ENCODE measurements at places on chromosomes 7 and 10.

- DNase-seq: no peak
These were observed 202.0 kb upstream of the LRRTM3 start for GRCh38 chr10:66723608-66724400.

DNA sequence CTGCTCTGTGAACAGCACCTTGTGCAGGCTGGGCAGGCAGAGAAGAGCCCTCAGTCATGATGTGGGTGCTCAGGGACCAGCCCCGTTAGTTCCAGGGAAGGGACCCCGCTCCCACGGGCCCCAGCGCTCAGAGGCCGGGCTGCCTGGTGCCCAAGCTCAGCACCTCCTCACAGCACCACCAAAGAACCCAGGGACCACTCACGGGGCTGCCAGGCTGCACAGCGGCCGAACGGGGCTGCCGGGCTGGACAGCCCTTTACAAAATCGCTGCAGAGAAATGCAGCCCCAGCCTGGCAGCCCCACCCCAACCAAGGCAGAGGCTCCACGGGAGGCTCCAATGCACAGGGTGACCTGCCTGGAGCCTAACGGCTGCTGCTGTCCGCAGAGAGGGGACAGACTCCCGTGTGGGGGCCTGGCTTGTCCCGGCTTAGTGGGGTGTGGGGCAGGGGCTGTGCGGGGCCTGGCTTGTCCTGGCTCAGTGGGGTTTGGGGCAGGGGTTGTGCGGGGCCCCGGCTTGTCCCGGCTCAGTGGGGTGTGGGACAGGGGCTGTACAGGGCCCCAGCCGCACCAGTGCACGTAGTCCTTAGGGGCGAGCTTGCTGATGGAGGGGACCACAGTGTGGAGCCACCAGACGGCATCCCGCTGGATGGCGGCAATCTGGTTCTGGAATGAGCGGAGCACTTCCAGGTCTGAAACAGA is 9.2 kb downstream of the INTS1 start:
- no peak for DNase-seq

GRCh38 chr7:98250789-98251188 is 1.2 kb downstream of the TECPR1 start:
- no peak for DNase-seq

DNA sequence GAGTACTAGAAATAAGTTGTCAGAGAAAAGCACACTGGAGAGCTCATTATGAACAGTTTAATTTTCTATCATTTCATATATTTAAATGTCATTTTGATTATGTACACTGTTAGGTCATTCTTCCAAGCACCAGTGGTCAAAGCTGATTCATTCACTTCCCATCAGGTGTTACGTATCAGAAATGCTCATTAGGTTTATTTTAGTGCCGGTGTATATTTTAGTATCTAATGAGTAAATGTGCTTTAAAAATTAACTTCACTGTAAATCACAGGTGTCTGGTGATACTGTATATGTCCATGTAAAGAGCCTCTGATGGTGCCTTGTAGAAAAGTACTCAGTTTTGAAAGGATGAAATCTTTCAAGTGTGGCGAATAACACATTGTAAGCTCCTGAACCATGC is 3.5 kb downstream of the DMTF1 start:
- DNase-seq: no peak

DNA sequence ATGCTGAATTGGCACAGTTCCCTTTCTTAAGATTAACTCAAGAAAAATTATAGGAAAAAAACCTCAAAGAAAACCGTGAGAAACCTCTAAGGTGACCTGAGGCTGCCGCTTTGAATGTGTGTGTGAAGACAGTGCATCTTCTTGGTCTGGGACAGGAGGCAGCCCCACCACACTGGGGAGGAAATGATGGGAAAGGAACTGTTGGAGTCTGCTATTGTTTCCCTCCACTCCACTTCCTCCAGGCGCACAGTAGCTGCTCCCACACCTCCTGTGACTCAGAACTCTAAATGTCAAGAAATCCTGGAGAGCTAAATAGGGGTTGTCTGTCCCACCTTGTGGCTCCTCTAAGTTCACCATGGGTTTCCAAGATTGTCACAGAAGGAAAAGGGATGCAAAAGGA is 179.4 kb downstream of the PDE1C start:
- DNase-seq: no peak

DNA sequence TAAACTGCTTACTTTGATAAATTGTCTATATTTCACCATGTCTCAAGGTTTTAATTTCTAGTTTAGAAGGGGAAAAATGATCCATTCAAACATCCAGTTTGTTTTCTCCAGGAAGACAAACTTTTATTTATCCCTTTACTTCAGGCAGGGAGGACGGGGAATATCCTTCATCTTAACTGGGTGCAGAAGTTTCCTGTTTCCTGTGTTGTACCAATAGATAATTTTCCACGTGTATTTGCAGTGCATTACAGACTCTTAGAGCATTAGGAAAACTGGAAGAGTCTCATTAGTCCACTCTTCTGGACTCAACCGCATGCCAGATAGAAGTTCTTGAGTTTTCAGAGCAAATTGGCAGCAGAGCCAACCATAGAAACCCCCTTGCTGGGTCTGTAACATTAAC is 39.4 kb upstream of the PIP4K2A start:
- no peak for DNase-seq

DNA sequence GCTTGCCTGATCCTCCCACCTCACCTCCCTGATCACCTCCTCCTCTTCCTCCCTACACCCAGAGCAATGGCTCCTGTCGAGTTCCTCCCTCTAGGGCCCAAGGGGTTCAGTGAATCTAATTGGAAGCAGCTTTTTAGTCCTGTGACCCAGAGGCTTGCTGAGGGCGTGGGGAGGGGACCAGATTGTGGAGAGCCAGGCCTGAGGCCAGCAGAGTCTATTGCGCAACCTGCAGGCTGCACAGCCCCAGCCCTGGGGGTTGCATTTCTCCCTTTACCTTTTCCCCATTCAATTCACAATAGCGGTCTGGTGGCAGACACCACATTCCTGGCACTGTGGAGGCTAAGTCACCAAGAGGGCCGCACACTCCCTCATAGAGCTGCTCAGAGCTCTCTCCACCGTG is 32.5 kb downstream of the GHRHR start:
- DNase-seq: no peak

DNA sequence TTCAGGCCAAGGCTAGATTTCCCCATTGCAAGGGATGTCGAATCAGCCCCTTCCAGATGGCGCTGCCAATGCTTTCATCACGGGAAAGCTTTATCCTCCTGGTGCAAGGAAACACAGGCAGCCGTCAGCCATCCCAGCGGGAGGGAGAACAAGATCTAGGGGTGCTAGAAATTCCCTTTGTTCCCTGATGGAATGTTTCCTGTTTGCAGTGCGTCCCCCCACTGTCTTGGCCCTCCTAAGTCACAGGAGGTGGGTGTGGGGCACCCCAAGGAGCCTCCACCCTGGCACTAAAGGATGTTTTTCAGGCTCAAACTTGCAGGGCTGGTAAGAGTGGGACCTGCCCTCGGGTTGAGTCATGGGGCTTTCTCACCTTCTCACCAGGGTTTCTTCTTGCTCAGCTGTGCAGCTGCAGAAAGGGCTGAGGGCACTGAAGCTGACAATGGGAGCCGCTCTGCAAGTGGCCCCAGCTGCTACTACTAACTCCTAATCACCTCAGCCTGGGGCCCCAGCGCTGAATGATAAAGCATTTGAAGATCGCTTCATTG is 103.6 kb downstream of the PRPF18 start:
- no peak for DNase-seq
